ENCODE measurements at places on chromosomes 5 and 9.

DNA sequence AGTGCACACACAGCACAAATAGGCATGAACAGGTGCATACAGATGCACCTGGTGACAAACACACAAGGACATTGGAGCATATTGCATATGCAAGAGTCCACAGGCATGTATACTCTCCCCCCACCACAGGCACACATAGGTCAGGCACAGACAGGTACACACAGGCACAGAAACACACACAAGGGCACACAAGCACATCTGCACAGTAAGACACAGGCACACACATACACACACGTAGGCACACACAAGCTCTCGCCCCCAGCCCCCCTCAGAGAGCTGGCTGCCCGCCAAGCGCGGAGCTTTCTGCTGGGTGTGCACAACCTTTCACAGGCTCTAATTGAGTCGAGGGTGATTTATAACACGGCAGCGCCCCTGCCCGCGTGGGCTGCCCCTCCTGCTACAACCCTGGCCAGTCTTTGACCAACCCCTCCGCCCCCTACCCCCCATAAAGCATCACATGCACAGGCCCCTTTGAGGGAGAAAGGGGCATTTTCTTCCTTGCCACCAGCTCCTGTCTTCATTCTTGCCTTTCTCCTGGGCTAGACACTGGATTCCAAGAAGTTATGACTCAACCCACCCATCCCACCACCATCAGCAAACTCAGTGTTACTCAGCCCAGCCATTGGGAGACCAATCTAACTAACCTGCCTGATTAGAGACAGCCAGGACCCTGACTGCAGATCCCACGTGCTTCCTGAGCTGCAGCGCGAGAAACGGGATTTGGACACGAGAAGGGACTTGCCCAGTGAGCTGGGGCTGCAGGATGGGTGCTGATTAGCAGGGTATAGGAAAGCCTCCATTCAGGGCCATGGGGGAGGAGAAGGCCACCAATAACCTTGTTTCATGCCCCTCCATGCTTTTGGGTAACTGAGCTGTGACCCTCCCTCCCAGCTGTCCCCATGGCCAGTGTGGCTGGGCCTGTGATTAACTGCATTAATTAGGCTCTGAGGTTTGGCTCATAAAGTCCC lies 42.8 kb upstream of the PSD2 start:
- DNase-seq, result no peak

DNA sequence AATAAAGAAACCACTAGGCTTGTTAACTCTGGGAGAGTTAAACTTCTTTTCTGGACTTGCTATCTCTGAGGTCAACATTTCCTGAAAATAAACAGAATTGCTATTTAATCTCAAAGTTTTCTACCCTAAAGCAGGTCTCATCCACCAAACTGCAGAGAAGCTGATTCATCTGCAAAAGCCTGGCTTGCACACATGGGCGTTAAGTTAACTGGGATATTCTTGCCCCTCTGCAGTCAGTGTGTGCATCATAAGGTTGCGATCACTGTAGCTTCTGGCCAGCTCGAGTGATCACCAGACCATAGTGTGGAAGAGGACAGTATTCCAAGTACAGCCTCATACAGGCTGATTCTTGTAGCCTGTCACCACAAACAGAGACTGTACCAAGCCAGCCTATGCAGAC lies 99.2 kb downstream of the SPOCK1 start:
- no peak for DNase-seq

GRCh38 chr5:132263548-132264261 lies 6.2 kb downstream of the PDLIM4 start:
- no peak for DNase-seq

GRCh38 chr5:172450861-172451695 lies 3.2 kb downstream of the SH3PXD2B start:
- peak; percentile 45 for DNase-seq

DNA sequence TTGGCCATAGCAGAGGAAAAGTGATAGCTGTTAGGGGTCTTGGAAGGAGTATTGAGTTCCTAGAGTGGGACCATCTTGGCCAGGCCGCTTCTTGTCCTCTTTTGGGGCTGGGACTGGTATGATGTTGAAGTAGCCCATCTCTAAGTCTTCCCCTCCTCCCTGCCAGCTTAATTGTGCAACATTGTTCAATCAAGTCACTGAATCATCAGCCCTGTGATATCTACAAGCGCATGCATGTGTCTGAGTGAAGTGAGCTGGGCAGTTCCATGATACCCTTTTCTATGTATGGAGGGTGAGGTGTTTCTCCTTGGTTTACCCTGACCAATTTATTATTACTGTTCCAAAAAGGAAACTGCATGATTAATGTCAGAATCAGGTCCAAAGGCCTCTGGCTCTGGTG lies 112.2 kb downstream of the C9orf152 start:
- DNase-seq, result no peak

DNA sequence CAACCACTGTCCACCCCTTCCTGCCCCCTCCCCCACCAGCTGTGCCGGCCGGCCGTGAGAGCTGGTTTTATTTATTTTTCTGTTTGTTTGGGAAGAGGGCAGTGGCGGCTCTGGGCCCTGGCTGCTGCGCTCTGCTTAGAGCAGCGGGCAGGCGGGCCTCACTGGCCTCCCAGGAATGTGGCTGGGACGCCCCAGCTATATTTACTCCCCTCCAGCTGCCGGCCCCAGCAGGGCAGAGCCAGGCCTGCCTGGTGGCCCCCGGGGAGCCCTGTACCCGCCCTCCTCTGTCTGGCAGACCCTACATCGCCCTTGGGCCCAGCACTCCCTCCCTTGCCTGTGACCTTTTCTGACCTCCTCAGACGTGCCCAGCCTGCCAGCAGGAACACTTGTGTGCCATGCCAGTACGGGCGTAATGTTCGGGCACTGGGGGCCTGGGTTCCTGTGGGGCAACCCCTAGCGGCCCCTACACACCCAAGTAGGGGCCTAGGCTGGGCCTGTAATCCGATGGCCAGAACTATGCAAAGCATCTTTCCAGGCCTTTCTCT lies 7.7 kb downstream of the CXXC5 start:
- DNase-seq, result no peak

- DNase-seq, result no peak
These were observed 22.8 kb upstream of the RNU6ATAC start for GRCh38 chr9:134187110-134187531.

GRCh38 chr9:114757984-114758383 lies 47.9 kb downstream of the TNFSF15 start:
- no peak for DNase-seq

- DNase-seq, result no peak
These were observed 53.1 kb downstream of the SLC44A1 start for GRCh38 chr9:105297442-105298075.

- DNase-seq, result no peak
These were observed 35.1 kb downstream of the BASP1 start for GRCh38 chr5:17252543-17252942.

GRCh38 chr5:82386576-82386975 lies 108.4 kb upstream of the RPS23 start:
- no peak for DNase-seq

DNA sequence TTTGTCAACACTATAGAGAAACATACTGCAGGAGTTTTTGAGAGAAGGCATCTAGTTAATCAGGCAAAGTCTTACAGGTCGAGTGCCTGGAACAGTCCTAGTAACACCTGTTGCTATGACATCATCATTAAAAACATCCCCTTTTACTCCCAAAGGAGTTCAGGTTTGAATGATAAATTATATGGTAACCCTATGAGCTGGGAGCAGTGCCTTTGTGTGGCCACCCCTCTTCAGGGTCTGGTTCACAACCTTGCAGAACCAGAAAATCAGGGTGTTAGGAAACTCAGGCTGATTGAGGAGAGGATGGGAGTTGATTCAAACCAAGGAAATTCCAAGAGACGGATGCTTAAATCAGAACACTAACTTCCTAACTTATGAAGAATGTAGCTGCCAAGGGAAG lies 179.1 kb upstream of the RASEF start:
- DNase-seq, result no peak

GRCh38 chr5:144295284-144295683 lies 124.6 kb downstream of the KCTD16 start:
- no peak for DNase-seq

DNA sequence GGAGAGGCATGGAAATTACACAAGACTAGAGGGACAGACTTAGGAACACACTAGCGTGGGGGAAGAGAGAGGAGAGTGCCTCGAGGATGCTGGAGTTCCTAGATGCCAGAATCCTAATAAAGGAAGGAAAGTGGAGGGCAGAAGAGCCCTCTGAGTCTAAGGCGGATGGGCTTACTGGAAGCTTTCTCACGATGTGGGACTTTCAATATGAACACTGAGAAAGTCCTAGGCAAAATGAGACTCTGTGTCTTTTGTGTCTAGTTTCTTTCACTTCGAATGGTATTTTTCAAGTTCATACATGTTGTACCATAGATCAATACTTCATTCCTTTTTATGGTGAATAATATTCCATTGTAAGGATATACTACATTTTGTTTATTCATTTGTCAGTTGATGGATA lies 239.4 kb downstream of the NSG2 start:
- DNase-seq, result no peak

DNA sequence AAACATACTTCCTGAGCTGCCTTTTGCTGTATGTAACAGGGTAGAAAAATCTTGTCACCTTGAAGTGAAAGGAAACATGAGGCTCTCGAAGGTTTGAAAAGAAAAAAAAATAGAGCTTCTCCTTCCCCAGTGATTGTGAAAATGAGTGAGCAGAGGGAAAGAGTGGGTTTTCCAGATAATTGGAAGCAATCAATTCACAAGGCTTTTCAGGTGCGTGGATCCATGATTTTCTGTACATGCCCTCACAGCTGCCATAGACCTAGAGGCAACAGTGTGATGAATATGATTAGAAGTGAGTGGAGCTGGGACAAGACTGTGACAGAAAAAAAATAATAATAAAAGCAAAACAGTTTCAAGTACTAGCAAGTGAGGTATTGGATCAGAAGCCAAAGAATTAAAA lies 1422.5 kb upstream of the CDH6 start:
- no peak for DNase-seq

GRCh38 chr9:104564358-104564757 lies 4.6 kb upstream of the OR13C8 start:
- DNase-seq, result no peak

DNA sequence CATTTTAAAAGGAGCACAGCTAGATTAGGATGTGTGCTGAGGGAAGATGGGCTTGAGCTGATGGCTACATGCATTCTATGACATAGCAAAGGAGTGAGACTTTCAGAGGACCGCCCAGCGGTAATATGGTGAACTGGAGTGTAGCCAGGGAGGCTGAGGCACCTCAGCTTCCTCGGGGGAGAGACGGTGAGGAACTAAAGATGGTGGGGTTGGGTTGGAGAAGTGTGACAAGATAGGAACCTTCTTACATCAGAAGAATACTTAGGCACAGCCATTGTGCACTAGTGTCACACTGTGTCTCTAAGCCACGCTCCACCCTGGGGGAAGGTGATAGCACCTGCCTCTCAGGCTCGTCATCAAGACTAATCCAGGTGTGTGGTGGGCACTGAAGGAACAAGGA lies 118.0 kb upstream of the IRX2 start:
- no peak for DNase-seq

DNA sequence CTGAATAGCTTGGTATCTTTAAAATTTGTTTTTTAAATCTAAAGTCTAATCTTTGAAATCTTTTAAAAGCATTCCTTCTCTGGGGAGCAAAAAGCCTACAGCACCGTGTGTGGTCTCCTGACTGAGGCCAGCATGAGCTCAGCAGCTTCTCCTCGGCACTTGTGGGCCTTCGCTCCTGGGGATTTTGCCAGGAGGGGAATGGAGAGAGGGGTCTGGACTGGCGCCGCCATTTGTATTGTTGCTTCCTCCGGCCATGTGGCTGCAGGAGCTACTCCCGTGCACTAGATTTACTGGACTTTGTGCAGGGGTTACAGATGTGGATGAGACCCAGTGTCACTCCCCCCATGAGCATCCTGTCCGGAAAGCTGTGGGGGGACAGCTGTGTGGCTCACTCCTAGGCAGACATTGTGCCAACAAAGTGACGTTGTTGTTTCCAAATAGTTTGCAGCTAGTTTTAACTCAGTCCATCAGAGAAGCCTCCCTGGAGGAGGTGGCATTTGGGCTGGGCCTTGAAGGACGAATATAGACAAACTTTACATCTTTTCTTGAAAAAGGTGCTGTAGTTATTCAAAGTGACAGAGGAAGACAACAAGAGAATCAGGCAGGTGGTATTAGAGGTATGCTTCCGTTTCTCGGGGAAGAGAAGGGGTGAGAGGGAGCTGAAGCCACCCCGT lies 6.6 kb downstream of the OLFM1 start:
- no peak for DNase-seq

GRCh38 chr5:94811331-94811730 lies 192.9 kb downstream of the SLF1 start:
- no peak for DNase-seq

DNA sequence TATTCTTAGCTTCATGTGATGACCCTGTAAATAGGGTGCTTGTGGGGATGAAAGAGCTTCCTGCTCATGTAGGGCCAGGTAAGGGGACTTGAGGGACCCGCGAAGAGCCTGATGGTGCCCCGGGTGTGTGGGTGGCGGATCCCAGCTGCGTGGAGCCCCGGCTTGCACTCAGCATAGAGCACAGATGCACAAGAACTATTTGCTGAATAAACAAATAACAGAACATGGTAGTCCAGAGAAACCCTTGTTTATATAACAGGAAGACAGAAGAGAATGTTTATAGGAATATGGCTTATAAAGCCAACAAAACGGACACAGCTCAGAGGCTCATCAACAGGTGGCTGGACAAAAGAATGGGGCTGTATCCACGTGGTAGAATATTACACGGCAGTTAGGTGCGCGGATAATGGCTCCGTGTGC lies 106.9 kb upstream of the COL5A1 start:
- no peak for DNase-seq

DNA sequence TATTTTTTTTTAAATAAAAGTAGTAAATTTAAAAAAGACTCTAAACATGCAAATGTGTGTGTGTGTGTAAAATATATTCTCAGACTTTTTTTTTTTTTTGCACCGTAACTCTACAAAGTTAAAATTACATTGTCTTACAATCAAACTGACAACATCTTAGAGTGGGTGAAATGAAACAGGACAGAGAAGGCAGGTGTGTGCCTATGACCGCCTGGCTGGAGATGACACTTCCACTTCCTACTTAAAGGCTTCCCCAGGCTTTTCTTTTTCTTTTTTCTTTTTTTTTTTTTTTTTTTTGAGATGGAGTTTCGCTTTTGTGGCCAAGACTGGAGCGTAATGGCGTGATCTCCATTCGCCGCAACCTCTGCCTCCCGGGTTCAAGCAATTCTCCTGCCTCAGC lies 2.7 kb upstream of the AK1 start:
- DNase-seq, result no peak

GRCh38 chr9:14294659-14295058 lies 19.3 kb downstream of the NFIB start:
- no peak for DNase-seq

- DNase-seq, result no peak
These were observed 68.0 kb upstream of the PIP5K1B start for GRCh38 chr9:68637020-68637419.

- no peak for DNase-seq
These were observed 97.3 kb downstream of the SLF1 start for GRCh38 chr5:94715768-94716167.

- no peak for DNase-seq
These were observed 83.9 kb downstream of the PTPN3 start for GRCh38 chr9:109414125-109414785.

GRCh38 chr9:98285446-98285845 lies 30.0 kb upstream of the TBC1D2 start:
- DNase-seq, result no peak

Data from KBM-7 (cell line).